ENCODE measurements at places on chromosomes 7 and 10.

DNA sequence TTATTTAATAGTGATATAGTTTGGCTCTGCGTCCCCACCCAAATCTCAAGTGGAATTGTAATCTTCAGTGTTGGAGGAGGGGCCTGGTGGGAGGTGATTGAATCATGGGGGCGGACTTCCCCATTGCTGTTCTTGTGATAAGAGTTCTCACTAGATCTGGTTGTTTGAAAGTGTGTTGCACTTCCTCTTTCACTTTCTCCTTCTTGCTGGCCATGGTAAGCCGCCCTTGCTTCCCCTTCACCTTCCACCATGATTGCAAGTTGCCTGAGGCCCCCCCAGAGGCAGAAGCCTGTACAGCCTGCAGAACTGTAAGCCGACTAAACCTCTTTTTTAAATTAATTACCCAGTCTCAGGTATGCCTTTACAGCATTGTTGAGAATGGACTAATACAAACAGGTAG lies 101.4 kb downstream of the MTPAP start:
- no peak for DNase-seq

DNA sequence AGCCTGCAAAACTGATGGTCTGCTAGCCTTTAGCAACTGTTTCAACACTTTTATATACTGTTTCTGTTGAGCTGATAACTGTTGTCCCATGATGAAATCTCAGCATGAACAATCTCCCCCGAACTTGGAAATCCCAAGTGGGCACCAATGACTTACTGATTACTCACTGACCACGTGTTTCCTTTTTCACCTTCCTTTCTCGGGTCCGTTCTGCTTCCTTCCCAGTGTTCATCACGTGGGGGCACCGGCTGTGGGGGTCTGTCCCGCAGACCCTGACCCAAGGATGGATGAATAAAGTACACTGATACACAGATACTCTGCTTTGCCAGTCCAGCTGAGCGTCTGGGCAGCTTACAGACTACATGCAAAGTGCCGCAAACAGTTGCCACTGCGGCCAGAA lies 39.0 kb upstream of the RASGEF1A start:
- no peak for DNase-seq

- DNase-seq, result peak; percentile 28
Observed at GRCh38 chr7:15561835-15562234, at the start of gene AGMO. Gene AGMO (minus strand): TSS chr7:15562015.

GRCh38 chr10:132938472-132939339 lies 3.7 kb downstream of the CFAP46 start:
- DNase-seq, result peak; percentile 50

- DNase-seq, result no peak
Observed at GRCh38 chr7:16915405-16915804, 33.6 kb upstream of the AGR3 start.

DNA sequence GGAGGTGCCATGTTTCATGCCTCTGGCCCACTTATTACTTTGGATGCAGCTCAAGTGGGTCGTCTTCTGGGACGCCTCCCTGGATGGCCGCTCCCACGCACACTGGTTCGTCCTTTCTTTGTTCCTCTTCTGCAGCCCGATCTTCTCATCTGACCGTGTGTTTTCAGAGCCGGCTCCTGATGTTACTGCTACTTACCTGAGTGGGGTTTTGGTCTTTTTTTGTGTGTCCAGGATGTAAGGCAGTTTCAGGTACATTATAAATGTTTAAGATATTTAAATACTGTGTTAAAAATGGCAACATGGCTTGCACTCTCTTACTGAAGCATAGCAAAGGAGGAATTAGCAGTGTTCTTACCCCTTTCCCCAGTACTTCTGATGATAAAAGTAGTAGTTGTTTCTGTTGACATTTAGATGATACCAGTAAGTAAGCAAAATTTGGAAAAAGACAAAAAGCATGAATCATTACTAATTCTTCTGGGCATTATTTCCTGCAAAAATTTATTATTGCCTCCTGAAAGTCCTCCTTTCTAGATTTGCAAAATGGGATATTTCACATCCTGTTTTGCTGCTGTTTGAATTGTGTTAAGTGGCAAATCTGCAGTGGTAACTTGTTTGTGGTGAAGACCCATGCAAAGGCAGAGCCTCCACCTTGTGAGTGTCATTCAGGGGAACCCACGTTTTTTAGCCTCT lies 59.4 kb downstream of the SHH start:
- no peak for DNase-seq

GRCh38 chr7:25565949-25566348 lies 337.7 kb upstream of the NPVF start:
- no peak for DNase-seq

DNA sequence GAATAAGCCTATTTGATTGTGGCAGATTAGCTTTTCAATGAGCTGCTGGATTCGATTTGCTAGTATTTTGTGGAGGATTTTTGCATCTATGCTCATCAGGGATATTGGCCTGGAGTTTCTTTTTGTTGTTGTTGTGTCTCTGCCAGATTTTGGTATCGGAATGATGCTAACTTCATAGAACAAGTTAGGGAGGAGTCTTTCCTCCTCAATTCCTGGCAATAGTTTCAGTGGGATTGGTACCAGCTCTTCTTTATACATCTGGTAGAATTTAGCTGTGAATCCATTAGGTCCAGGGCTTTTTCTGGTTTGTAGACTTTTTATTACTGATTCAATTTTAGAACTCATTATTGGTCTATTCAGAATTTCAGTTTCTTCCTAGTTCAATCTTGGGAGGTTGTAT lies 43.4 kb upstream of the KLF14 start:
- no peak for DNase-seq

DNA sequence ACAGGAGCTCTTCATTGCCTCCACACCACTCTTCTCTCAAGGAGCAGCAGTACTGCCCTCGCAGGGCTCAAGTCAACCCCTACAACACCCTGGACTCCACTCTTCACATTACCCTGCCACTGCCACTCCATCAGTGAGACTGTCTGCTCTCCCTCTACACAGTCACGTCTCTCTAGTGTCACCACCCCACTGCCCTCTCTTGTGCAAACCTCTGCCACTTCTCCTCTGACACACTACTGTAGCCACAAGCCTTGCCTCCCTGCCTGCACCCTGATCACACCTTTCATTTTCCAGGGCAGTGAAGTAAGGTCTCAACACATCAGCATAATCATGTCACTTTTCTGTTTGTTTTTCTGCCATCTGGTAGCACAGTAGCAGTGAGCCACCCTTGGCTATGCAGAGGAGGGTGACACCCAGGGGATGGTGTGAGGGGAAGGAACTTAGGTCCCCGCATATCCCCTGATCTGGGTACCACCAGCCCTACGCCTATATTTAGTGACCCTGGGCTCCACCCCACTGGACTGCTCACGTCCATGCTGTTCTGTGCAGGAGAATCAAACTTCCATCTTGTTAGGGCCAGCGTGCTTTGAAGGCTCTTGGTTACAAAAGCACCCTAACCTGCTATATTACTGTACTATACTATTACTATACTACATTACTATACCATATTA lies 1.6 kb downstream of the C10orf143 start:
- no peak for DNase-seq

- no peak for DNase-seq
Observed at GRCh38 chr7:66099551-66100407, 14.9 kb upstream of the CRCP start.

GRCh38 chr10:87504307-87504639 lies 420 bp upstream of the MINPP1 start:
- no peak for DNase-seq

DNA sequence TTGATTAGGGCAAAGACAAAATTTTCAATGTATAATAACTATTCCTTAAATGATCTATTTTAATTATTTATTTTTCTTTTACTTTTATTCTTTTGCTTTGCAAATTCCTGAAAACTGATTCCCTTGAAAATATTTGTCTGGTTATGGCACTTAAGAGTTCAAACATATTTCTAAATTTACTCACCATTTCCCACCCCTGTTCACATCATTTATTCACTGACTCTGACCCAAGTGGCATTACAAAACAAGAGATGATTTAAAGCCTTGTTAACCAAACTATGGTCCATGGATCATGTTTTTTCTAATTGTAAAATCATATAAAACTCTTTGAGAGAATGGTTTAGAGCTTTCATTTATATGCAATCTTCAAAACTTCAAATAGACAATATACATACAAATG lies 1256.1 kb upstream of the LRRN3 start:
- DNase-seq, result no peak

- no peak for DNase-seq
Observed at GRCh38 chr7:144137501-144137900, 14.5 kb downstream of the OR2A14 start.

GRCh38 chr10:27998178-27998953 lies 513 bp downstream of the ODAD2 start:
- DNase-seq, result no peak

GRCh38 chr7:80232979-80233724 lies 98.5 kb downstream of the GNAI1 start:
- no peak for DNase-seq

- DNase-seq, result no peak
Observed at GRCh38 chr10:74453169-74453568, 302.1 kb downstream of the ADK start.

GRCh38 chr10:126034586-126034985 lies 138.2 kb downstream of the FANK1 start:
- no peak for DNase-seq

DNA sequence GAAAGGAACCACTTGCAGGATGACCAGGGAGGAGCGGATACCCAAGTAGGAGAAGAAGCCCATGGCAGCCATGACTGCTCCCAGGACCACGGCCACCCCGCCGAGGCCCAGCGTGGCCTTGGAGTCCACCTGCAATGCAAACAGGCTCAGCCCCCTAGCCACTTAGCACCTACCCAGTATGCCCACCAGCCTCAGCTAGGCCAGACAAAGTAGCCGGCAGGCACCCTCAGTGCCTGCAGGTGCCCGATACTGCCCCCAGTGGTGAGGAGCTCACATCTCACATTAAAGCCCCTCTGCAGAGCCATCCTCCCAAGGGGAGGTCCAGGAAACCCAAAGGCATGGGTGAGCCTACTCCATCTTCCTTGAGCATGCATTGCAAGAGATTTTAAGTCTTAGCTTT lies 6.6 kb downstream of the NPC1L1 start:
- peak; percentile 88 for DNase-seq

Data from HuH-7.5 (cell line).